ENCODE measurements at places on chromosomes 3 and 15.

GRCh38 chr3:179272385-179272784, 21.5 kb upstream of the KCNMB3 start:
- peak; percentile 11 for DNase-seq

DNA sequence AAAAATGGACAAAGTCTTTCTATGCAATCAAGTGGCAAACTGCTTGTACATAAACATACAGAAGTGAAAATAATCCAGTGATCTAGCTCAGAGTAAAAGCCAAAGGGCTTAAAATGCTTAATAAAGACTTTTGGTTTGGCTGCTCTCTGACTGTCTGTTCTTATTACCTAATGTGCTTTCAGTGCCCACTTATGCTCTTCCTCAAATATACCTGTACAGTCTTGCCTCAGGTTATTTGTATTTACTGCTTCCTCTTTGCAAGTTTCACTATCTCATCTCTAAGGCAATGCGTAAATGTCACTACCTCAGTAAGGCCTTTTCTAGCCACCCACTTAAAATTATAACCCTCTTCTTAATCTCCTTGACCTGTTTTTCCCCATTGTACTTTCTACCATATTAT, 171.8 kb downstream of the EPHA6 start:
- DNase-seq: no peak

- DNase-seq: peak; percentile 90
Observed at GRCh38 chr3:39166932-39167532, 13.6 kb upstream of the CSRNP1 start.

- no peak for DNase-seq
Observed at GRCh38 chr3:5520237-5520636, 332.7 kb downstream of the EDEM1 start.

DNA sequence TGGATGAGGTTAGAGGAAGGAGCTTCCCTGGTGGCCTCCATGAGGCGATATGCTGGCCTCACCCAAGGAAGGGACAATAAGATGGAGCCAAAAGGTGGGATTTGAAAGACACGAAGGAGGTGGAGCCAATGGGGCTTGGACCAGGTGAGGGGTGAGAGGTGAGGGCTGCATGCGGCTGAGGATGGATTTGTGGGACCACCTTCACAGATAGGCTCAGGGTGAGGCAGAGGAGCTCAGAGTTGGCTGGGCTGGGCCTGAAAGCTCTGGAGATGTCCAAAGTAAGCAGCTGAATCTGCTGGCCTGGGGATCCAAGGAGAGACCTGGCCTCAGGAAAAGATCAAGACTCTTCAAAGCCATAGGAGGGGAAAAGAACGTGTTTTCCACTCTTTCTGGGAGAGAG, 49.8 kb downstream of the EXOG start:
- no peak for DNase-seq

DNA sequence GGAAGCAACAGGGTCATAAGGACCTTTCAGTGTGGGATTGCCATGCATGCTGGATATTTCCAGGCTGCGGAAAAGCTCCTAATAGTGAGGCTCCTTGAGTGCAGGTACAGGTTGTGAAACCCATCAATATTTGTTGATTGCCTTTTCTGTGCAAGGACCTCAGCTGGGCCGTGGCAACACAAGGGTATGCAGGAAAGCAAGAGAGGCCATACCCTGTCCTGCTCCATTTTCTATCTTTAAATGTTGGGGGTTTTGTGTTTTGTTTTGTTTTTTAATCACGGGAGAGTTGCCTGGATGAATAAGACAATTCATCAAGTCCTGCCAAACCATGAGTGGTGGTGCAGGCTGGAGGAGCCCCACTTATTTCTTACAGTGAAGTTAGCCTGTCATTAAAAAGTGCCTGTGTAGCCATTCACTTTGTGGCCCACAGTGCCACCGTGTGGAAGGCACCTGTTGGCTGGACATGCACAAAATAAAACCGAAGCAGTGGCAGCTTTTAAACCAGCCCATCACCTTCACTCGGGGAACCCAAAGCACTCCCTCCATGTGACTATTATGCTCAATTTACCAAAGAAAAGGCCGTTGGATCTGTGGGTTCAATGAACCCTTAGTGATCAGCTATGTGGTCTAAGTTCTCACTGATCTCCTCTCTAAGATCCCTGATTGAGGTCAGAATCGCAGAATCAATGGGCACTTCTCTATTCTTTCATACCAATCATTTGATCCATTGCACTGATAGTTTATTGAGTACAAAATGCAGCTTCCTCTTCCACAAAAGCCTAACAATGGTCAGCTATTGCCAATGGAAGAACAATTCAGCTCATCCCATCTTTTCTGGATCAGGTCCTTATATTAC, 42.2 kb downstream of the CLDN18 start:
- peak; percentile 20 for DNase-seq

DNA sequence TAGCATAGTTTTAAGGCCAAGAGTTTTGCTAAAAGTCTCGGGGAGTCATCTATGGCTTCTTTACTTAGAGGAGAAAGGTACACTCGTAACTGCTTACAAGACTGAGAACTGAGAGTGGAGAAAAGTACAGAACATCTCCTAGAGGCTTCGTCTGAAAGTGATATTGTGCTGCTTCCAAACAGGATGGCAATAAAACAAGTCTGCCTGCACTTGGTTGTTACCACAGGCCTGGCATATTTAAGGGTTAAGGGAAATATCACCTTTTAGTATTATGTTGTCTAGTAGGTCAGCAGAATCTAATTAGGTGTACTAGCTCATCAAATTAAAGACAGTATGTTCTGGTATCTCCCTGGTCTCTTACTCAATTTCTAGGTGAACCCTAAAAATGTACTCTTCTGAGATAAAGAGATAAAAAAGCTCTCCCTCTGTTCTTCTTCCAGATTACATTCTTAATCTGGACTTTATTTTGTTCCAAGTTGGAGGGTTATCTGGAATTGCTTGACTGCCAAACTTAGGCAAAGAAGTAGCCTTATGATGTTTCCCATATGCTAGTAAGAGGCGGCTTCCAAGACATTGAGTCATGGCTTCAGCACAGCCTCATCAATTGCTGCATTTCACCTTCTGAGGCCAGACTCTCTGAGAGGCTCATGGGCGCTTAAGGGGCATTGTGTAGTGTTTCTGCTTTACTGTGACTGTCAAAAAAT, 181.3 kb downstream of the LSAMP start:
- DNase-seq: no peak

- no peak for DNase-seq
Observed at GRCh38 chr3:131796558-131797198, 238.1 kb downstream of the CPNE4 start.

GRCh38 chr3:30199096-30199759, 407.2 kb upstream of the TGFBR2 start:
- no peak for DNase-seq

GRCh38 chr3:11373654-11374053, 101.5 kb downstream of the ATG7 start:
- DNase-seq: no peak

- no peak for DNase-seq
Observed at GRCh38 chr3:23723930-23724329, 81.8 kb upstream of the UBE2E1 start.

GRCh38 chr3:34212175-34212574, 413.7 kb downstream of the PDCD6IP start:
- DNase-seq: no peak

GRCh38 chr3:160125258-160125657, 100.0 kb upstream of the C3orf80 start:
- no peak for DNase-seq

DNA sequence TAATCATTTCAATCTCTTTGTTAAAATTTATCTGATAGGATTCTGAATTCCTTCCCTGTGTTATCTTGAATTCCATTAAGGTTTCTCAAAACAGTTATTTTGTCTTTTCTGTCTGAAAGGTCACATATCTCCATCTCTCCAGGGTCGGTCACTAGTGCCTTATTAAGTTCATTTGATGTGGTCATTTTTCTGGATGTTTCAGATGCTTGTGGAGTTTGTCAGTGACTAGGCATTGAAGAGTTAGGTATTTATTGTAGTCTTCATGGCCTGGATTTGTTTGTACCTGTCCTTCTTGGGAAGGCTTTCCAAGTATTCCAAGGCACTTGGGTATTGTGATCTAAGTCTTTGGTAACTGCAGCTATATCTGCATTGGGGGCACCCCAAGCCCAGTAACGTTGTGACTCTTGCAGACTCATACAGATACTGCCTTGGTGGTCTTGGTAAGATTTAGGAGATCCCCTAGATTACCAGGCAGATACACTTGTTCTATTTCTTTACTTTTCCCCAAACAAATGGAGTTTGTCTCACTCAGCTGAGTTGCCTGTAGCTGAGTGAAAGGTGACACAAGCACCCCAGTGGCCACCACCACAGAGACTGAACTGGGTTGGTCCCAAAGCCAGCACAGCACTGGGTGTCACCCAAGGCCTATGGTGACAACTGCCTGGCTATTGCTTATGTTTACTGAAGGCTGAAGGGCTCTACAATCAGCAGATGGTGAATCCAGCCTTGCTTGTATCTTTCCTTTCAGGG, 18.9 kb upstream of the SLC27A2 start:
- no peak for DNase-seq

- DNase-seq: peak; percentile 98
Observed at GRCh38 chr15:32855942-32856341, 138.1 kb downstream of the GREM1 start.

- DNase-seq: peak; percentile 90
Observed at GRCh38 chr3:32143849-32144757, 37.7 kb downstream of the GPD1L start.

GRCh38 chr3:191047930-191048329, 151.1 kb upstream of the OSTN start:
- no peak for DNase-seq

GRCh38 chr3:194276768-194277103, 74.4 kb downstream of the CPN2 start:
- no peak for DNase-seq

DNA sequence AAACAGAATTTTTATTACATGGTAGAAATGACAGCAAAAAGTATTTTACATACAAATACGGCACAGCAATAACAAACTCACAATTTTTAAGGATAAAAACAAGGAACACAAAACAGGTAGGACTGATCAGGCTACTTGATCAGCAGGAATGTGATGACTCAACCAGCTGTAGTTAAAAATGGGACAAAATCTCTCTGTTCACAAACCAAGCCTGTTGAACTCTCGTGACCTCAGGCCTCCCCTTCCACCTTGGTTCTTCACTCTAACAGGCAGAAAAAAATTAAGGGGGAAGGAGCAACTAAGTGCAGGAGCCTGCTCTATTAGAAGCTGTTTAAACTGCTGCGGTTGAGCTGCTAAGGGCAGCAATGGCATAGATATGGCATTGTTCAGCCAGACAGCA, 18.7 kb downstream of the FBXL22 start:
- DNase-seq: no peak

DNA sequence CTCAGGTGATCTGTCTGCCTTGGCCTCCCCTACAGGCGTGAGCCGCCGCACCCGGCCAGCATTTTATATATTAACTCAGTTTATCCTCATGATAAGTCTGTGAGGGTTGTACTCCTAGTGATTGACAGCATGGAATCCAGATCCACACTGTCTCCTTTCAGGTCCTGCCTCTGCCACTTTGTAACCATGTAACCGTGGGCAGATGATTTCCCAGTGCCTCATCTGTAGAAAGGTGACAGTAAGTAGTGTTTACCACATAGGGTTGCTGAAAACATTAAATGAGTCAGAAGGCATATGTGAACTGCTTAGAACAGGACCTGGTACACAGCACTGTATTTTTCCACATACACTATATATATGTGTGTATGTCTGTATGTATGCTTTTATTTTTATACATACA, 2.4 kb downstream of the FYTTD1 start:
- no peak for DNase-seq

DNA sequence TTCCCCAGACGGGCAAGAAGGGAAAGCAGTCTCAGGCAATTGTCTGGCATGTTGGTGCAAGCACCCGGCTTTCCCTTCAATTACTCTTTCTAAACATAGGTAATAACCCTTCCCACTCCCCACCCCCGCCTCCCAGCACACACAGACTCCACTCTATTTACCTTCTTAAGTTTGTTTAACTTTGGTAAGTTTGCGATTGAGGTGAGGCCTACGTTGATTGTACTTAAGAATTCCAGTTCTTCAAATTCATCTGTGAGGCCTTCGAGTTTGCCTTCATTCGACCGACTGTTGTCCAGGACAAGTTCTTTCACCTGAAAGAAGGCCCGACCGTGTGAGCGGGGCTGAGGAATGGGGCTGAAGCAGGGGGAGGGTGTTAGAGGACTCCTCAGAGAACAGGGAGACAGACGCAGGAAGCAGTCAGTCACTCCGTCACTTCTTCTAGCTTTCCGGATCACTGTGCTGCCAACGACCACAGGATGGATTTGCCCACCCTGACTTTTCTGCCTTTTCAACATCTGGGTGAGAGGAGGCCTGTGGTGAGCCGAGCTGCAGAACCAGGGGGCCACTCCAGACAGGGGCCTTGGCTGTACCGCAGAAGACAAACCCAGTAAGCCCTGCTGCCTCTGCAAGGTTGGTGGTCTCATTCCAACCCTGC, 33.0 kb downstream of the ANP32A start:
- DNase-seq: no peak

GRCh38 chr15:88898736-88899135, 3.4 kb upstream of the HAPLN3 start:
- DNase-seq: no peak

- no peak for DNase-seq
Observed at GRCh38 chr3:64184621-64185020, 40.6 kb downstream of the PRICKLE2 start.

GRCh38 chr15:95162531-95162930, 931.2 kb downstream of the MCTP2 start:
- peak; percentile 14 for DNase-seq

GRCh38 chr15:79432345-79433275, 474 bp downstream of the MINAR1 start:
- no peak for DNase-seq

GRCh38 chr3:107619549-107619948, 96.8 kb downstream of the BBX start:
- no peak for DNase-seq

DNA sequence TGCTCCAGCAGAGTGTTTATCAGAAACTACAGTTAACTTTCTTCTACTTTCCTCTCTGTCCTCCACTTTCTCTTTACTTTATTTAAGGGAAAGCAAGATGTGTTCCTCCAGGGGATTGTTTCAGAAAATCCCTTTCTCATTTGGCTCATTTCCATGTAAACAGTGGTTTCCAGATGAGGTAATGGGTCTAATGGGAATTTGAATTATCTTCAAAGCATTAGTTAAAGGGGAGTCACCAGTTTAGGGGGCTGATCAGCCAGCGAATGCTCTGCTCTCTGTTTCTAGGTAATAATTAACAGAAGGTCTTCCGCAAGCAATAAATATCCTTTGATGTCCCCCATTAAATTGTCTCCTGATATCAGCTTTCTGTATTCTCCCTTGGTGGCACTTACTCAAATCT, 30.4 kb upstream of the ZNF639 start:
- no peak for DNase-seq

Data from foreskin melanocyte (primary cell).